Activated CD4-positive, CD25-positive, alpha-beta regulatory T cell treated with anti-CD3 and anti-CD28 coated beads, Interleukin-2, amount 50 U/mL, for 24 hours (primary cell): ENCODE measurements at places on chromosomes 3 and 15.

DNA sequence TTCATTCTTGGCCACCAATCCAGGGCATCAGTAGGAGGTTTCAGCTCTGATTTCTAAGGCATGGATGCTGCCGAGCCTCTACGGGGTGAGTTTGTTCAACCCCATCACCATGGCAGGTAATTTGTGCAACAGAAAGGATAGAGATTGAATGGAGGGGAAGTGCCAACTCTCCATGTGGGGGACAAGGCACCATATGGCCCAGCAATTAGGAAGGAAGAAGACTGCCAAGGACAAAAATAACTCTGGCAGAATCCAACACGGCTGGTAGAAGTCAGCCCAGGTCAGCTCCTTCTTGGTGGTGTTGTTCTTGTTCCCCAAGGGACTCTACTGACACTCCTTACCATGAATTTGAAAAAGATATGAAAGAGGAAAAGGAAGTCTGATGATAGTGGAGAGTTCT, 503.9 kb downstream of the MAGI1 start:
- no peak for ATAC-seq

- ATAC-seq, result no peak
Observed at GRCh38 chr3:94472511-94472910, 409.6 kb downstream of the NSUN3 start.

DNA sequence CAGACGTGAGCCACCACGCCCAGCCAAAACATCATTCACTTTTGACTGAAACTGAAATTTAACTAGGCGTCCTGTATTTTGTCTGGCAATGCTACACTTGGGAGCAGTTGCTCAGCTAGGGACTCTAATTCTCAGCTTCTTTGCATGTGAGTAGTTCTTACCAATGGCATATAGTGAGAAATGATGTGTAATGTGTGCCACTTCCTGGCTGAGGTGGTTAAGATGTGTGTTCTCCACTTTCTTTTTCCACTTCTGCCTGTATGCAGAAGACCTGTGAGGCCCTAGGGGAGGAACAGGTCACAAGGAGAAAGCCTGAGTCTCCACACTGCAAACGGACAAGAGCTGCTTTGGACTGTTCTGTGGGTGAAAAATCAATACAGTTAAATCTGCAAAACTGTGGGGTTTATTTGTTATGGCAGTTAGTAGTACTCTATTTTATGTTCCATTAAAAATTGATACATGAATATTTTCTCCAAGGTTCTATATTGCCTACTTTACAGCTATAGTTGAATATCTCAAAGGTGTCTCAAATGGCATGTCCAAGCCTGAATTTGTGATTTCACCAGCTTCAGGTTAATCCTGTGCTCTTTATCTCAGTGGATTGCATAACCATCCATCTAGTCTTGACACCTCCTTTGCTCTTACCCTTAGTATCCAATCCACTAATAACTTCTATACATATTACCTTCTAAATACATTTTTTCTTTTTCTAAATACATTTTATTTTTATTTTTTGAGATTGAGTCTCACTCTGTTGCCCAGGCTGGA, 59.3 kb downstream of the NR1D2 start:
- peak; percentile 81 for ATAC-seq

DNA sequence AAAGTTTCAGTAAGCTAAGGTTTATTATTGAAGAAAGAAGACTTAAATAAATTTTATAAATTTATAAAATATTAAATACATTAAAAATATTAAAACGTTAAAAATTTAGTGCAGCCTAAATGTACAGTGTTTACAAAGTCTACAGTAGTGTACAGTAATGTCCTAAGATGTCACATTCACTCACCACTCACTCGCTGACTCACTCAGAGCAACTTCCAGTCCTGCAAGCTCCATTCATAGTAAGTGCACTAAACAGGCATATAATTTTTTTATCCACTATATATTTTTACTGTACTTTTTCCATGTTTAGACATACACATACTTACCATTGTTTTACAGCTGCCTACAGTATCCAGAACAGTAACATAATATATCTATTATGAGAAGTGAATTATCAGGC, 51.5 kb downstream of the TJP1 start:
- ATAC-seq, result no peak

- peak; percentile 46 for ATAC-seq
Observed at GRCh38 chr3:45109771-45110508, 36.2 kb downstream of the CDCP1 start.
